ENCODE measurements at places on chromosomes 4 and X.

DNA sequence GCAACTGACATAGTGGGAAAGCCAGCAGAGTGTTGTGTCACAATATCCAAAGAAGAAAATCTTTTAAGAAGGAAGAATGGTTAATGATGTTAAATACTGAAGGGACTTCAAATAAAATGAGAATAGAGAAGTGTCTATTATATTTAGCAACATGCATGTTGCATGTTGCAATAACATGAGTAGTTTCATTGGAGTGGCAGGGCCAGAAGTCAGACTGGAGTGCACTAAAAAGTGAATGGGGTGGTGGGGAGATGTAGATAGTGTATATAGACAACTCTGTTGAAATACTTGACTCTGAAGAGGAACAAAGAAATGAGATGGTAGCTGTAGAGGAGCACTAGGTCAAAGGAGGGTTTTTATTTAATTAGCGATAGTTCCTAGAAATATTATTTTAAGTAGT, 9.5 kb upstream of the AMMECR1 start:
- DNase-seq, result no peak

DNA sequence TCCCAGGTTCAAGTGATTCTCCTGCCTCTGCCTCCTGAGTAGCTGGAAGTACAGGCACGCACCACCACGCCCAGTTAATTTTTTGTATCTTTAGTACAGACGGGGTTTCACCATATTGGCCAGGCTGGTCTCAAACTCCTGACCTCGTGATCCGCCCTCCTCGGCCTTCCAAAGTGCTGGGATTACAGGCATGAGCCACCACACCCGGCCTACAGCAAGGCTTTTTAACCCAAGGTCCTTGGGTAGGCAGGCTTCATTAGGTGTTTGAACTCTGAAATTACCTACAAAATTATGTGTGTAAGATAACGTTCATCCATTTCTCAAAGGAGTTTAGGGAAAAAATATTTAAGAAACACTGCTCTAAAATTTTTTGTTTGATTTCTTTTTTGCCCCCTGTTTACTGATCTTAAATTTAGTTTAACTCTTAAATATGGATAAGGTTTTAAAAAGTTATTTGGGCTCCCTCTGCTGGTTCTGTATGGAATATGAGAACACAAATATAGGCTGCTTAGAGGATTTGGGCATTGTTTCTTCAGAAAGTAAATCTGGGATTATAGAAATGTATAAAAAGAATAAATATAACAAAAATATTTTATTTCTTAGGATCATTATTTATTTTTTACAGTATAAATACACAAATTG, 92.8 kb downstream of the CBR4 start:
- no peak for DNase-seq

GRCh38 chr4:137363496-137363895, 168.8 kb downstream of the PCDH18 start:
- DNase-seq, result no peak

- DNase-seq, result no peak
Observed at GRCh38 chr4:23648854-23649596, 240.8 kb downstream of the PPARGC1A start.

- DNase-seq, result peak; percentile 69
Observed at GRCh38 chrX:10381193-10381592, 224.4 kb downstream of the CLCN4 start.

DNA sequence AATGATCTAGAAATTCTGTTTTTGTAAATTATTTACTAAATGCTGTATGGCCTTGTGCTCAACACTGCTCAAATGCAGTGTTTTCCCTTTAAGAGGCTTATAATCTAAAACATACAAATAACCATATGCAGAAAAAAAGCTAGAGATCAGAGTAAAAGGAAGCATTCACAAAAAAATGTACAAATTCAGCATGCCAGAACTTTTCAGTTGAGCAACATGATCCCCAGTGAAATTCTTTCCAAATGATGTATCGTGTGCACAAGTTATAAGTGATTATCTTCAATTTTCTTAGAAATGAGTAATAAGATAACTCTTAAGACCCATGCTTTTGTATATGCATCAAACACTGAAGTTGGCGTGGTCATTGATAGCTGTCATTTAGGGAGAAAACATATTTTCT, 5.0 kb downstream of the GPC3 start:
- DNase-seq, result no peak

- DNase-seq, result no peak
Observed at GRCh38 chr4:155042014-155042413, 166.4 kb upstream of the NPY2R start.

GRCh38 chr4:5446595-5447226, 261.6 kb downstream of the EVC2 start:
- no peak for DNase-seq

DNA sequence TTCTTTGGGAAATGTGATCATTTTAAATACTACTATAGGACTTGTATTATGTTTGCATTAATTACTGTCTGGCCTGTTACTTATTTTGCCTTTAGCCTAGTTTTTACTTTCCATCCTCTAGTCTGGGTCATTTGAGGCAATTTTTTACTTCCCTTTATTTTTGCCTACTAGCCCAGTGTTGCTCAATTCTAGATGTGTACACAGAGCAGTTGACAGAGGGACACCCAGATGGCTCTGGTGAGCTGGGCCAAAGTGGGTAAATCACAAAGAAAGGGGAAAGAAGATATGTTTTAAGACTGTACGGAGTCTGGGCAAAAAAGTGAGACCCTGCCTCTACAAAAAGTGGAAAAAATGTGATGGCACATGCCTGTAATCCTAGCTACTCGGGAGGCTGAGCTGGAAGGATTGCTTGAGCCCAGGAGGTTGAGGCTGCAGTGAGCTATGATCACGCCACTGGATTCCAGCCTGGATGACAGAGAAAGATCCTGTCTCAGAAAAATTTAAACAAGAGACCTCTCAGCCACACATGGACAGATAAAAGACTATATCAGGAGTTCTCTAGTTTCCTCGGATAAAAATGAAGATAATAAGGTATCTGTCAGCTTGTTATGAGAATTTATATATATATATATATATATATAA, 35.7 kb downstream of the APOO start:
- no peak for DNase-seq

- DNase-seq, result no peak
Observed at GRCh38 chrX:40105835-40106675, 8.3 kb upstream of the BCOR start.

GRCh38 chr4:20096911-20097310, 154.8 kb upstream of the SLIT2 start:
- no peak for DNase-seq

DNA sequence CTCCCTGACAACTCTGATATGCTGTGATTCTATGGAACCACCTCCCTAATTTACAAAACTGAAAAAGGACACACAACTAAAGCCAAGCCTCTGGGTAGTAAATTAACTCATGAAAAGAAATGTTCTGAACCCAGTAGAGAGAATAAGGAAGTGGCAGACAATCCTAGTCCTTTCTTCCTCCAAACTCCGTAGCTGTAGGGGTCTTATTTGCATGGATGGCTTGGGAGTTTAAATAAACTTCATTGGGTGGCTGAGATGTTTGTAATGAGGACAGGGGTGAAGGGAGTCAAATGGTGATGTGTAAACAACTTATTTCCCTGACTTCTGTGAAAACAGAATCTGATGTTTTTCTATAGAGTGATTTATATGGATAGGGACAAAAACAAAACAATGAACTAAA, 59.3 kb downstream of the GPC3 start:
- no peak for DNase-seq

DNA sequence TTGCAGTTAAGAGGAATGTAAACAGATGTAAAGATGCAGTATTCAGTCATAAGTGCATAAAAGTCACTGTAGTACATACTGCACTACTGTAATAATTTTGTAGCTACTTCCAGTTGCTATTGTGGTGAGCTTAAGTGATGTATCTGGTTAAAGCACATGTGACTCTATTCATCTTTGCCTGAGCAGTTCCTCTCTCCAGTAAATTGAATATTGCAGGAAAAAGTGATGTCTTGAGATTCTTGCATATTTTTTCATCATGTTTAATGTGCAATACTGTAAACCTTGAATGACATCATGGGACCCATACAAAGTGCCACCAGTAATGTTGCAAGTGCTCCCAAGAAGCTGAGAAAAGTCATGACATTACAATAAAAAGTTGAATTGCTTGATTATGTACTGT, 9.6 kb downstream of the UBA6 start:
- DNase-seq, result no peak

DNA sequence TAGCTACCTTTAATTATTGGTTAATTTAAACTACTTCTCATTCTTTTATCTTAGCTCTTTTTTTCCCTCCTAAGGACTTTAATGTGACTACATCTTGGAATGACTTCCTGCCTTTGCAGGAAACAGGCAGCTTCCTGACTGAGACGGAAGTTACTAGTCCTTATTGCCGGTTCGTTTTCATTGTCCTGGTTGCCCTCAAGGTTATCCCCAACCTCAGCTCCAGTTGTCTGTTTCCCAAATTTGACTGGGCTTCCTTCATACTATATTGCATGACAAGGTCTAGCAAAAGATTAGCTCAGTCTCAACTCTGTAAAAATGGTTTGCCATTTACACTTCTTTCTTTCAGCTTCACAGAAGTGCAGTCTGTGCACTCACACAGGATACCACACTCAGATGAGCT, 109.9 kb upstream of the DDX53 start:
- no peak for DNase-seq

GRCh38 chr4:143302536-143302935, 34.1 kb upstream of the GAB1 start:
- DNase-seq, result no peak

- DNase-seq, result no peak
Observed at GRCh38 chr4:186158021-186158813, 33.1 kb upstream of the CYP4V2 start.

GRCh38 chr4:61837395-61837794, 637.3 kb downstream of the ADGRL3 start:
- DNase-seq, result no peak

DNA sequence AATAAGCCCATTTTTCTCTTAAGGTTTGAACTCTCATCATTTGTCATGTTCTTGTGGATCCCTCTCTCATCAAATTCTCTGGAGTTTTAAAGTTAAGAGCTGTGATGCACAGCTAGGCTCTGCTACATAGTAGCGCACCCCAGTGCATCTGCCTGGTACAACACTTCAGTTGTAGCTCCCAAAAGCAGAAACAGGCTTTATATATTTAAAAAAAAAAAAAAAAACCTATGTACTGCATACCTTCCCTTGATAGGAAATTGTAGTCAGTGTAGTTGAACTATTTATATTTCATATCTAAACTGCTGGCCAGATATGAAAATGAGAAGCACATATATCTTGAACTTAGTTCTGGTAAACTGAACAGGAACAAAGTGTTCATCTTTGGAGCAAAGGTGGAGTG, 131.4 kb downstream of the KLHL13 start:
- DNase-seq, result no peak

GRCh38 chrX:118948270-118948669, 26.1 kb upstream of the LONRF3 start:
- no peak for DNase-seq

DNA sequence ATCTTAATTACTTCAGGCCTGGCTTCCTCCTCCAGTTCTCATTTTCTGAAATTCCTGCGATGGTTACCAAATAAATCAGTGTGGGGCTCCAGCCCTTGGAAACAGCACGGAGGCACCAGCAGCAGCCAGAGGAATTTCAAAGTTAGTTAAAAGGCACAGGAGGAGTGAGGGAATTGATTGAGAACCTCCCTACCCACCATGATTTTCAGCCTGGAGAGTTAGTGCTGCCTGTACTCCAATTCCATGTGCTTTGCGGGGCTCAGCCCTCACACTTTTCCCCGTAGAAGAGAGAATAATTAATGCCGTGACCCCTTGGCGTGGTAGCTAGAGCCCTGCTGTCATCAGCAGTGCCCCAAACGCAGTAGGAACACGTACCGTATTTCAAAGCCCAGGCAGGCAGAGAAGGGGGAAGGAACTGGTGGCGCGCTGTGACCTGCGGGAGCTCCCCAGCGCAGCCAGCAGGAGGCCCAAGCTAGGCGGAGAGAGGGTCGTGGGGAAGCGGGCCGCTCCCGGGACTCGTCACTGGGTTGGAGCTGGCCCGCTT, 84.0 kb upstream of the IGFBP7 start:
- no peak for DNase-seq

GRCh38 chr4:657834-658667, 16.0 kb downstream of the ATP5ME start:
- DNase-seq, result no peak

DNA sequence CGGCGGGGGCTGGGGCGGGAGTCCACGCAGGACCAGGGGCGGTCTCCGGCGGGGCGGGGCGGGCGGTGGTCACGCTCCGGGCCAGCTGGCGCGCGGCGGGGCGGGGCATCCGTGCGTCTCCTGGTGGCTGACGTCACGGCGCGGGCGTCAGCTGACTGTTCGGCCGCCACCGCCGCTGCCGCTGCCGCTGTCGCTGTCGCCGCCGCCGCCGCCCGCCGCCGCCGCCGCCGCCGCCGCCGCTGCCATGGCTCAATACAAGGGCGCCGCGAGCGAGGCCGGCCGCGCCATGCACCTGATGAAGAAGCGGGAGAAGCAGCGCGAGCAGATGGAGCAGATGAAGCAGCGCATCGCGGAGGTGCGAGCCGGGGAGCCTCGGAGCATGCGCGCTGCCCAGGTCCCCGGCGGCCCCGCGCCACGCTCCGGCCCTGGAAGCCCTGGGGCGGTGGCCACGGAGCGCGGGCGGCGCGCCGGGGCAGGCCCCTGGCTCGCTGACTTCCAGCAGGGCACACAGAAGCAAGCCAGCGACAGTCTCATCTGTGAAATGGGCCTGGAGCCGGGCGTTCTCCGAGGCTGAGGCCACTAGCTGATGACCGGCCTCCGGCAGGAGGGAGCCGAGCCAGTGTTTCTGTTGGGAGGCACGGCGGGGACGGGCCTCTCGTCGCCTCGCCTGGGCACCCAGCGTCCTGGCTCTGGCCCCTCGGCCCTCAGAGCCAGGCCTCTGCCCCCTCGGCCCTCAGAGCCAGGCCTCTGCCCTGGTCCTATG, at the start of gene FAM50A:
FAM50A (plus strand) TSS at position 150 of the 763 bp plus-strand sequence; CDS start at position 245, 95 bp downstream.
- DNase-seq, result peak; percentile 63

DNA sequence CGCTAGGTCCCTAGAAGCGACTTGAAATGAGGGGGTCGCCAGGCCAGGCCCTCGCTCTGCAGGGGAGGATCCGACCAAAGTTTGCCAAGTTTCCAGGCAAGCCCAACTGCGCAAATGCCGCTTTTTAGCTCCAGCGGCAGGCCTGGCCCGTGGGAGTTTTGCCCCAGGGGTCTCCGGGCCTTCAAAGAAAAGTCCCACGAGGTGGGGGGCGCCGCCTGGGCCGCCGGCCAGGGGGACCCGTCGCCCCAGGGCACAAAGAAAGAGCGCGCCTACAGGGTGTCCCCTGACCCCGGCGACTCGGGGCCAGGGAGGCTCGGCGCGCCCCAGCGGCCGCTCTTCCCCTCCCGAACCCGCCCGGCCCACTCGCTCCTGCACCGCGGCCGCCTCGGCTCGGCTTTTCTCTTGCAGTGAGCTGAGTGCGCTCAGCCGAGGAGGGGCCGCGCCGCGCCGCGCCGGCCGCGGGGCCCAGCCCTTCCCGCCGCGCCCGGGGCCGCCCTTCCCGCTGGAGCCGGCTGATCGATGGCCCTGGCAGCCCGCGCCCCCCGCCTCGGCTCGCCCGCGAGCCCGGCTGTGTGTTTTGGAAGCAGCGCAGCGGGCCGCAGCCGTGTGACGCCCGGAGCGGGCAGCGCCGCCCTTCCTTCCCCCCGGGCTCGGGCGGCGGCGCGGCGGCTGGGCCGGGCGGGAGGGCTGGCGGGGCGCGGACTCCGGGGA, 754 bp upstream of the KLF3 start:
- DNase-seq, result peak; percentile 59

Data from NCI-H526 treated with DMSO at 0.1 percent for 48 hours (cell line).